Fibroblast of villous mesenchyme (primary cell): ENCODE measurements at places on chromosomes 2 and 18. TPM values are rescaled to one million over a fixed set of nuclear protein-coding genes. Genes with fewer than 3 reads are reported as not detected.

DNA sequence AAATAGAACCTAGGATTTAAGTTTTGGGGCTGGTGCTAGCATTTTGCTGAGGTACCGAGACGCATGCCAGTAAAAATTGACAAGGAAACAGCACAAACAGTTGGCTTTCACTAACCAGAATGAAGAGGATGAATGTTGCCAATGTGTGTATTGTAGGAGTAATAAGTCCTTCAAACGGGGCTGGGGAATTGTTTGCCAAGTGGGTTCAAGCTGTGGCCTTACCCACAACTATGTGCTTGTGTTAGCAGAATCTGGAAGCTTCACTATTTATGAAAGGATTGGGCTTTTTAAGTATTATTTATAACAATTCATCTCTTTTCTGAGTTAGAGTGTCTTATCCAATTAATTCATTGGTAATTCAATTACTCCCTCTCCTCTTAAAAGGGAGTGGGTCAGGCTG is 15.0 kb upstream of the KIF5C start:
- DNase-seq, result no peak

- DNase-seq, result no peak
Observed at GRCh38 chr2:108560241-108560811, 26.1 kb downstream of the LIMS1 start.

- no peak for DNase-seq
Observed at GRCh38 chr2:173690349-173690748, 274.8 kb downstream of the SP3 start.

- no peak for DNase-seq
Observed at GRCh38 chr2:118856978-118857676, 9.7 kb upstream of the EN1 start.

- DNase-seq, result no peak
Observed at GRCh38 chr2:113679457-113679856, 52.4 kb downstream of the RABL2A start.

DNA sequence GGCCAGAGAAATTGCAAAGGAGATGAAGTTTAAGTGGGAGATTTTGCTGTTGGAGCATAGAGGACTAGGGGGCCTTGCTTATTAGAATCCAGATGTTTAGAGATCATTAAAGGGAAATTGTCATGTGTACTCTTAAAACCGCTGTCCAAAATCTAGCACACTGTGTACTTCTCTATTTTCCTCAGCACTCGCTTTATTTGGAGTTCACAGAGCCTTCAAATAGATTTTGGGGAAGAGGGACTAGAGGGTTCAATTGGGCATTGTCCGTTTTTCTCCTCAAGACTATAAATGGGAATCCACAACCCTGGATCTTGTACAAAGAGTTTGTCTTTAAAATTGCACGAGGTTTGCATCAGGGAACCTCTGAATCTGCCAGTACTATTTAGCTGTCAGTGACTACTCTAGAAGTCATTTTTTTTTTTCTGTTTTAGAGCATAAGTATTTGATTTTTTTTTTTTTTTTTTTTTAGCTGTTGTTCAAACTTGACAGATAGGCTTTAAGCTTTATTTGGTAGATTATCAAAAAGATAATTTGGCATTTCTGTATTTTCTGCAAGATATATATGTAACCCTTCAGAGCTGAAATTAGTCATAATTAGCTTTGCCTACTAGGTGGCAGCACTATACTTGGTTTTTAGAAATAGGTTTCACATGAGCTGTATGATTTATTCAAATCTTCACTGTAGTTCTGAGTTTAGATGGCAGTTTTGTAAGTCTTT is 14.2 kb downstream of the PMS1 start:
- peak; percentile 63 for DNase-seq

DNA sequence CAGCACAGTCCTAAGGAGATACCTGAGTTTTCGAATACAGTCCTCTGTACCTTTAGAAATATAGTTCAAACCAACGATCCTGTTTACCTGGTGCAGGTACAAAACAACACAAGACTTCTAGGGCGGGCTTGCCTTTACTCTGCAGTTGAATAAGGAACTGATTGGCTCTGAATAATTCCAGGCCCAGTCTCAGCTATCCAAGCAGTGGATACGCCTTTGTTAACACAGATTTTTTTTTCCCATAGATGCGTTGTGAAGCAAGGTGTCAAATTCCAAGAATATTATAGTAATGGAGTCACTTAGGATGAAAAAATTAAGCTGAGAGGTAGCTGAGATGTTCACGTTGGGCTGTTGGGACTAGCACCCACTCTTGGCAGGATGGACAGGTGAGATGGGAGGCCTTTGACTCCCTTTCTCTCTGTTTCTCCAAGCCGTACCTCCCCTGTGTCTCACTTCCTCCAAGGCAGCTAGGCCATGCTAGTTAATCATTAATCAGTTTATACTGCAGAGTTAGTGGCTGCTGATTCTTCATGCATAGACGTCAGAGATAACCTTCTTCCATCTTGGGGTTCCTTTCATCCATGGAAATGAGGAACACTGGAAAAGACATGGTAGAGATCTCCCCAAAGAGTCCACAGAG is 380.8 kb upstream of the ACVR2A start:
- no peak for DNase-seq

DNA sequence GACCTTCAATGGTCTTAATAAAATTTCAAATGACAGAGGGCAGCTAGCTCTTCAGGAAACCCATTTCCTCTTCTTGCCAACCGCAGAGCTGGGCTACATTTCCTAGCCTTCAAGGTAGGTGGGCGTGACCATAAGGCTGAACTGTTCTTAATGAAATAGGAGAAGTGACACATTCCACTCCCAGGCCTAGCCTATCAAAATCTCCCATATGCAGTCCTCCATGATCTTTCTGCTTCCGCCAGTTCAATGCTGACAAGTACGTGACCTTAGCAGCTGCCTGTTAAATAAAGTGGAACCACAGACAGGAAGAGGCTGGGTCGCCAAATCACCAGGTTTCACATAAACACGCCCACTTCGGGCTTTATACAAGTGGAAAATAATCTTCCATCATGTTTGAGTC is 13.2 kb downstream of the SERPINE2 start:
- peak; percentile 18 for DNase-seq

GRCh38 chr2:8615576-8616281 is 66.1 kb upstream of the ID2 start:
- DNase-seq, result no peak

DNA sequence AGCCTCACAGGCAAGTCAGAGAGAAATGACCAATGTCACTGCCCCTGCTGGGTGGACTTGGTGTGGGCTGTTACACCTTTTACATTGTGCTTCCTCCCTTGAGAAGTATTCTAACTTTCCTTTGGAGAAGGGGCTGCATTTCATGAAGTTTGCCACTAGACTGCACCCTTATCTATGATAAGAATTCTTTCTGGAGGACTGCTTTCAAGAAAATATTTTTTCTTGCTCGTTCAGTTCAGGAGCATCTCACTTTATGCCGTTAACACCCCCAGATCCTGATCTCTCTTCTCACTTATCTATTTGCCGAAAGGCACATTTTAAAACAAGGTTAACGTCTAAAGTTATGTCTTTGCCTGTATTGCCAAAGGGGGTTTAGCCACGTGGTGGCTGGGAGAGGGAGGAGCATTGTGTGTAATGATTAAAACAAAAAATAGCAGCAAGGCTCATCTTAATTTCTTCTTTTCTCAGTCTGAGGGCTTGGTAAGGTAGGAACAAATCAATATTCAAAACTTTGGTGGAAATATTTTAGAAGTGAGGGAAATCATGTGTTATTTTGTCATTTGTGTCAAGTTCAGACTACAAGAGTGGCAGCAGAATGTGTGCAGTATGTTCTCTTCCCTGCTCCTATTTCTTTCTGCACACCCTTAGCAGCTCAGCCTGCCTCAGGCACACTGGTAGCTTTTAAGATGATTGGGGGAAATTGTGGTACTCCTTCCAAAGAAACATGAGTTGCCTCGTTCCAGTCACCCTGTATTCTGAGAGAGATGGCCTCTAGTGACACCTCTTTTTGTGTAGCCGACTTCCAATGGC is 1.6 kb upstream of the IGFBP5 start:
- DNase-seq, result peak; percentile 54

DNA sequence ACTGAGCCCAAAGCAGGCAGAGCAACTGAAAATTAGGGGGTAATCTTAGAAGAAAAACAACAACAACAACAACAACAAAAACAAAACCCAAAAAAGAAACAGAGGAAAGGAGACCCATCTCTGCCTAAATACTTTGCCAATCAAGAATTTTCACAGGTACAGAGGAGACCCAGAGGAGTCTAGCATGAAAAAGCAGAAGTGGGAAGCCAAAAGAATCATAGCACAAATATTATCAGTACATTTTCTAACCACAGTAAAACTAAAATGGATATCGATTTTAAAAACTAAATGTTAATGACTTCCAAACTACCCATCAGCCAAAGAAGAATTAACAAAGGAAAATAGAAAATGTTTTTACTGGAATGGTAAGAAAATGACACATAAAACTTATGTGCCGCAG is 148.1 kb downstream of the BAZ2B start:
- no peak for DNase-seq

- DNase-seq, result no peak
Observed at GRCh38 chr2:74007711-74008110, 23.0 kb downstream of the TET3 start.

DNA sequence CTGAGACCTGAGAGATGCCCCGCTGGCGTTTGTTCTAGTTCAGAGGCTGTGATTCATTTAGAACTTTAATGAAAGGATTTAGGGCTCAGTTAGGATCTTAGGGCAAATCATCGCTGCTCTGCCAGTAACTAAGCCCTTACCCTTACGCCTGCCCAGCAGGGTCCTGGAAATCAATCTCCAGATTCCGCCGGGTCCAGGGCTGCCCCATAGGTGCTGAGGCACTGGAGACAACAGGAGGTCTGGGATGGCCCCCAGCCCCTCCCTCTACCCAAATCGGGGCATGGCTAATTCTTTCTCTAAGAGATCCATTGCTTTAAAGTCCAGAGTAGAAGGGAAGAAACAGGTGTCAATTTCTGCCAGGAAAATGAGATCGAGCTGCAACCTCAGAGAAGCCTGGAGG is 83.1 kb downstream of the SDC1 start:
- DNase-seq, result no peak

GRCh38 chr2:26284132-26284531 is 39.4 kb downstream of the HADHB start:
- peak; percentile 48 for DNase-seq

DNA sequence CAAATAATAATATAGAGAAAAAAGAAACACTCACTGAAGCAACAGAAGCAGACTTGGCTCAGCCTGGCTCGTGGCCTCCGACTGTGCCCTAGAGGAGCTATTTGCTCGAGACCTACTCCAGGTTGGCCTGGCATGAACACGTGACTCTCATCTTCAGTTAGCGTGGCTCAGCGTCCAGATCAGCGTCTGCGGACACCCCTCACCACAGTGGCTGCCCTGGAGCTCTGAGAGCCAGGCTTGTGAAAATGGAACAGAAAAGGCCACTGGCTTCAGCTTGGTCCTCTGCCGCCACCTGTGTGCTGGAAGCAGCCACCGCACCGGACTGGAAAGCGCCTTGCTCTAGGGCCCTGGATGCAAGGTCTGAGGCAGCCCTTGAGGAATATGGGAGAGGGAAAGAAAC is 1184.0 kb upstream of the GYPC start:
- DNase-seq, result no peak

DNA sequence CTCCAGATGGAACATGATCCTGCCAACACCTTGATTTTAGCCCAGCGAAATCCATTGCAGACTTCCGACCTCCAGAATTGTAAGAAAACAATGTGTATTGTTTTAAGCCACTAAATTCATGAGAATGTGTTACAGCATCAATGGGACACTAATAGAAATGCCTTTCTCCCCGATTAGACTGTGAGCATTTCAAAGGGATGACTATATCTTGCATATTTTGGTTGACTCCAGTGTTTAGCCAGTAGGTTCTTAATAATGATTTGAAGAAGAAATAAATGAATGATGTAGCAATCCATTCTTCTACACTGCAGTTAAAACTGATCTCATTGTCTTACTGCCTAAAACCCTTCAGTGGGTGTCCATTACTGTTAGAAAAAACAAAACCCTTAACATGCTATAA is 67.4 kb upstream of the ACVR1C start:
- DNase-seq, result no peak

DNA sequence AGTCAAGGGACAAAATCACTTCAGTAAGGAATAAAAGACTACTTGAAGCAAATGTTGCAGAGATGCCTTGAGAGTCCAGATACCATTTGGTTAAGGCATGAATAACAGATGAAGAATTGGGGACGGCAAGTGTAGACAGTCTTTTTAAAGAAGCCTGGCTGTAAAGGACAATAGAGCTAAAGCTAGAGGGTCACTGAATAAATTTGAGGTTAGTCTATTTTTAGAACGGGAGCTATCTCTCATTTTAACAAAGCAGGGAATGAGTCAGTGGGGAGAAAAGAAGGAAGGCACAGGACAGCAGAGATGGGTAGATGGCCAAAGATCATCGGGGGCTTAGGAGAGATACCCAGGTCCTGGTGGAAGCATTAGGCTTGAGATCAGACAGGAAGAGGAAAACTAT is 30.6 kb upstream of the CHN1 start:
- DNase-seq, result no peak

- DNase-seq, result no peak
Observed at GRCh38 chr2:64501946-64502345, 22.2 kb upstream of the AFTPH start.

GRCh38 chr2:148259674-148260073 is 238.8 kb downstream of the MBD5 start:
- no peak for DNase-seq

DNA sequence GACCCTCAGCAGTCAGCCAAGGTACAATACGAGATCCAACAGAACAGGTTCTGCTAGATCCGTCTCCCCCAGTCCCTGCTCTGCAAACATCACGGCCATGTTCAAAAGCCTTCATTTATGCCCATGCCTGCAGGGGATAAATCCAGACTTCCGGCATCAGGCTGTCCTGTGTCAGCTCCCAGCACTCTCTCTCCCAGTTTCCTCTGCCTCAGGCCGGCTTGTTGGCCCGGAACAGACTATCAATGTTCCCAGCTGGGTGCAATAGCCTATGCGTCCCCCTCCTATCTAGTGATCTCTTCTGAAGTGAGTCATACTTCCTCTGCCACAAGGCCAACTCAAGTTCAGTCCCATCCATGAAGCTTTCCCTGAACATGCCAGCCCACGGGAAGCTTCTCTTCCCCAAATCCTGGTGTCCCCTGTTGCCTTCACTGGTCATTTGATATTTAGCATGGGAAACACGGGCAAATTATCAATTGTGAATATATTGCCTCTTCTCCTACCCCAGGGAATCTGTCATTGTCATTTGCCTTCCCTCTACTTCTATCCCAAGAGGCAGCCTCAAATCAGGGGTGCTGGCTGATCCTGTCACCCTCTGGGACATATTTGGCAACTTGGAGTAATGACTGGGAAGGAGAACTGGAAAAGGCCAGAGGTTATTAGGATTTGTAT is 51.1 kb downstream of the CAPN13 start:
- DNase-seq, result peak; percentile 4

Gene HOXD9
- 10.6 and 11.2 TPM in 2 replicates for total RNA-seq

Gene FNDC4
- total RNA-seq, result 8.6 and 11.6 TPM in 2 replicates

Gene PIEZO2
- 1.7 and 4.5 TPM in 2 replicates for total RNA-seq

Gene VIL1
- total RNA-seq, result under 0.01 TPM in 1 of 2 replicates, not detected in the other

Gene ACTG2
- total RNA-seq, result 59.6 and 113 TPM in 2 replicates

Gene RGPD4
- total RNA-seq, result not detected in 2 replicates

Gene RIT2
- total RNA-seq, result not detected in 2 replicates

Gene CHRND
- not detected in 2 replicates for total RNA-seq

Gene CNDP1
- not detected in 2 replicates for total RNA-seq

Gene ST6GAL2
- 4.3 and 5.2 TPM in 2 replicates for total RNA-seq

Gene TBC1D8
- 10.6 and 13.4 TPM in 2 replicates for total RNA-seq

Gene PLEK
- total RNA-seq, result not detected in 2 replicates

Gene ANKRD62
- not detected in 2 replicates for total RNA-seq

Gene TIA1
- 85.7 and 114 TPM in 2 replicates for total RNA-seq

Gene SERPINB13
- total RNA-seq, result not detected in 2 replicates

Gene GLB1L
- 11.0 and 15.5 TPM in 2 replicates for total RNA-seq

Gene PLA2R1
- total RNA-seq, result 8.4 and 13.0 TPM in 2 replicates

Gene CCDC68
- 3.5 and 9.1 TPM in 2 replicates for total RNA-seq
